ENCODE measurements at places on chromosomes 7 and 10. TPM values are rescaled to one million over a fixed set of nuclear protein-coding genes. Genes with fewer than 3 reads are reported as not detected.

PVRIG gene
- total RNA-seq: not detected

ZNF777 gene
- 12.6 TPM for total RNA-seq

HHEX gene
- 7.9 TPM for total RNA-seq

WASHC2C gene
- 33.5 TPM for total RNA-seq
